ENCODE measurements at places on chromosomes 3 and 15.

DNA sequence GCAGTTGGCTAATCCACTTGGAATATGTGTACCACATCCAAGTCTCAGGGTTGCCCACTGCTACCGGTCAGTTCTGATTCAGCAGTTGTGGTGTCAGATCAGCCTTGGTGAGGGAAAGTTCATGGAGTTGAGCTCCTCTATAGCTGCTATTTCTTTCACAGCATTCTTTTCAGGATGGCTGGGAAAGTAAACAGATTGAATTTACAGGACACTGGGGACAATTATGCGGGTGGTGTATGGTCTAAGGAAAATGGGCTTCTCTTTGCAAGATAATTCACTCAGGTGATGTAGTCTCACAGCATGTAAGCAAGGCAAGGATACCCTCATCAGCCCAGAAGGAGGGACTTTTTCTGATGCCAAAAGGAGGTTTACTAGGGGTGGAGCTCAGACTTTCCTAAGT is 249.9 kb downstream of the DOCK3 start:
- no peak overlapping the region for H3K27ac ChIP-seq
- H3K4me3 ChIP-seq = no peak overlapping the region
- no peaks in the 10 kb centered on the region for H3K27me3 ChIP-seq
- no peaks in the 10 kb centered on the region for H3K36me3 ChIP-seq
- peaks cover 8% of the 10 kb centered on the region for H3K4me1 ChIP-seq
- DNase-seq = no peak

- H3K4me3 ChIP-seq = no peak overlapping the region
- H3K36me3 ChIP-seq = no peaks in the 10 kb centered on the region
- H3K4me1 ChIP-seq = no peaks in the 10 kb centered on the region
- H3K27ac ChIP-seq = no peak overlapping the region
- no peak for DNase-seq
- no peaks in the 10 kb centered on the region for H3K27me3 ChIP-seq
These were observed 46.6 kb downstream of the DNAAF4 start for GRCh38 chr15:55461447-55461846.

- no peak overlapping the region for H3K27ac ChIP-seq
- no peaks in the 10 kb centered on the region for H3K4me1 ChIP-seq
- H3K27me3 ChIP-seq = no peaks in the 10 kb centered on the region
- H3K4me3 ChIP-seq = no peak overlapping the region
These were observed 222.8 kb downstream of the FOXP1 start for GRCh38 chr3:71360764-71361163.

DNA sequence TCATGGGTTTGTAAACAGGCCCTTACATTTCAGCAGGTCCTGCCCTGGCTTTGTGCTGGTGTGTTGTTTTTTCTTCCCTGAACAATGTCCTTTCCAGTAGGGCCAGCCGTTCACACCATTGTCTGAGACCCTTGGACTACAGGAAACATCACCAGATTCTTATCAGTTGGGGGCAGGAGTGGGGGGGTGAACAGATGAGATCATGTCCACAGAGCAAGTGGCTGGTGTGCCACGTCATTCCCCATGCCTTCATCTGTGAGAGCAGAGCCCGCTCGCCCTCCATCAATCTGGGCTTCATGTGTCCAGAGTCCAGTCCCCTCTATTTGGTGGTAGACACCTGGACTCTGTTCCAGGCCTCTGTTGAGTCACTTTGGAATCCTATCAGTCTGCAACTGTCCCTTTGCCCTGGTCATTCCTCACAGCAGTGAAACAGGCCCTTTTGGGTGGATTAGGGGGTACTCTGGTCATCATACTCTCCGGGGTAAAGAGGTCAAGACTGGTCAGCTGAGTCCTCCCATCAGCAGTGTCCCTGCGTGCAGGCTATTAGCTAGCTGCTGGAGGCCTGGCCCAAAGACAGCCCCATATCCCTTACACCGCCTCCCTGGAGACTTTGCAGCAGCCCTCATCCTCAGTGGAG is 15.0 kb downstream of the SEMA3G start:
- no peaks in the 10 kb centered on the region for H3K4me1 ChIP-seq
- H3K27ac ChIP-seq = no peak overlapping the region
- no peaks in the 10 kb centered on the region for H3K36me3 ChIP-seq
- H3K27me3 ChIP-seq = no peaks in the 10 kb centered on the region
- H3K4me3 ChIP-seq = no peak overlapping the region

DNA sequence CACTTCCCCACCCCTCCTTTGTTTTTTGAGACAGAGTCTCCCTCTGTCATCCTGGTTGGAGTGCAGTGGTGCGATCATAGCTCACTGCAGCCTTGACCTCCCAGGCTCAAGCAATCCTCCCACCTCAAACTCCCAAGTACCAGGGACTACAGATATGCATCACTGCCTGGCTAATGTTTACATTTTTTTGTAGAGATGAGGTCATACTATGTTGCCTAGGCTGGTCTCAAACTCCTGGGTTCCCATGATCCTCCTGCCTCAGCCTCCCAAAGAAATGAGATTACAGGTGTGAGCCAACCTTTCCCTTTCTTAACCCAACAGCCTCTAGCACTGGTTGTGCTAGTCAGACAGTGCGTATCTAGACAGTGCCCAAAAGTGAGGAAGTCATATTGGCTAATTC is 6.4 kb upstream of the GATM start:
- no peaks in the 10 kb centered on the region for H3K4me1 ChIP-seq
- H3K4me3 ChIP-seq = no peak overlapping the region
- H3K27ac ChIP-seq = no peak overlapping the region
- H3K36me3 ChIP-seq = no peaks in the 10 kb centered on the region
- peak; percentile 11 for DNase-seq
- H3K27me3 ChIP-seq = no peaks in the 10 kb centered on the region

DNA sequence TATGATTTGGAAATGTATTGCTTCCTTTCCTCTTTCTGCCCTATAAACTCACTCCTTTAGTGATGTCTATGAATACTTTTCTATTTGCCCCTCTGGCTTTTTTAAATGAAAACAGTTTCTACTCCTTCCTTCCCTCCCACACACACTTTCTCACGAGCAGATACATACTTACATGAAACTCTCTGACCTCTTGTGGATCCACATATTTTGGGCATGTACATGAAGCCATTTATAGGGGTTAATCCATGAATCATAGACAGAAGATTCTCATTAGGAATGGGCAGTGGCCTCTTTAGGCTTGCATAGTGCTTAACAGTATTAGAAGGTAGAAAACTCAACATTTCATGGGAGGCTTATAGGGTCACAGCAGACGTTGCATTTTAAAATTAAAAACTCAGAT is 24.8 kb downstream of the ANAPC13 start:
- no peak overlapping the region for H3K27ac ChIP-seq
- H3K36me3 ChIP-seq = no peaks in the 10 kb centered on the region
- no peaks in the 10 kb centered on the region for H3K27me3 ChIP-seq
- no peak for DNase-seq
- H3K4me3 ChIP-seq = no peak overlapping the region

- H3K4me3 ChIP-seq = no peak overlapping the region
- H3K27me3 ChIP-seq = no peaks in the 10 kb centered on the region
- H3K4me1 ChIP-seq = no peaks in the 10 kb centered on the region
- H3K27ac ChIP-seq = no peak overlapping the region
- DNase-seq = no peak
- H3K36me3 ChIP-seq = no peaks in the 10 kb centered on the region
These were observed 466.9 kb upstream of the MDFIC2 start for GRCh38 chr3:70779296-70779695.
